ENCODE measurements at places on chromosomes 6 and 20.

DNA sequence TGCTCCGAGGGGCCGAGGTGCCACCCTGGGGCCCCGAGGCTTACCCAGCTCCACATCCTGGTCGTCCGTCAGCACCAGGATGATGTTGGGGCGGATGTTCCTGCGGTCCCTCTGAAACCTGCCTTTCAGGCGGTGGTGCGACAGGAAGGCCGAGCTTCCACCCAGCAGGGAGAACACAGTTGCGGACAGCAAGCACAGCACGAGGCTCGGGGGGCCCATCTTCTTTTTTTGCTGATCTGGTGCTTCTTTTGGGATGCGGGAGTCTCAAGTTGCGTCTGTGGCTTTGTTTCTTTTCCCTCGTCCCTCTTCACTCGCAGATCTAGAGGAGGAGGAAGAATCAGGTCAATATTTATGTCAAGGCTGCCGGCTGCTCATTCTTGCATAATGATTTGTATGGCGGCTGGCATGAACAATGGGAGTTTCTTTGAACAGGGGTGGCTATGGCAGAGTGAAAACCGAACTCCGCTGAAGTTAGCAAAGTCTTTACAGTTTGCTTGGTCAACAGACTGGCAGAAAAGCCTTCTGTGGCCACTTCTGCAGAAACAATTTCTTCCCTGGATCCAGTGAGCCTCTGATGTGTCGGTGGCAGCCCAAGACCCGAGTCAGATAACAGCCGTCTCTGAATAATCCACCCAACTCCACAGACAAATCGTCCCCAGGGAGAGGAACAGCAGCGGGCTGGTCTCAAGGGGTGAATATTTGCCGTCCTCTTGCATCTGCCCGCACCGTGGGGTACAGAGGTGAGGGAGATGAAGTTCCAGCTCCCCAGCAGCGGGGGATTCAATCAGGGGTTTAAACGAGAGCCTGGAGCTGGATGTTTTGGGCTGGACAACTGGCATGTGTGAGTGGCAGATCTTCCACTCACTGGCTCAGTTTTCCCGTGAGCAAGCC is 27.9 kb downstream of the SULF2 start:
- DNase-seq: no peak

DNA sequence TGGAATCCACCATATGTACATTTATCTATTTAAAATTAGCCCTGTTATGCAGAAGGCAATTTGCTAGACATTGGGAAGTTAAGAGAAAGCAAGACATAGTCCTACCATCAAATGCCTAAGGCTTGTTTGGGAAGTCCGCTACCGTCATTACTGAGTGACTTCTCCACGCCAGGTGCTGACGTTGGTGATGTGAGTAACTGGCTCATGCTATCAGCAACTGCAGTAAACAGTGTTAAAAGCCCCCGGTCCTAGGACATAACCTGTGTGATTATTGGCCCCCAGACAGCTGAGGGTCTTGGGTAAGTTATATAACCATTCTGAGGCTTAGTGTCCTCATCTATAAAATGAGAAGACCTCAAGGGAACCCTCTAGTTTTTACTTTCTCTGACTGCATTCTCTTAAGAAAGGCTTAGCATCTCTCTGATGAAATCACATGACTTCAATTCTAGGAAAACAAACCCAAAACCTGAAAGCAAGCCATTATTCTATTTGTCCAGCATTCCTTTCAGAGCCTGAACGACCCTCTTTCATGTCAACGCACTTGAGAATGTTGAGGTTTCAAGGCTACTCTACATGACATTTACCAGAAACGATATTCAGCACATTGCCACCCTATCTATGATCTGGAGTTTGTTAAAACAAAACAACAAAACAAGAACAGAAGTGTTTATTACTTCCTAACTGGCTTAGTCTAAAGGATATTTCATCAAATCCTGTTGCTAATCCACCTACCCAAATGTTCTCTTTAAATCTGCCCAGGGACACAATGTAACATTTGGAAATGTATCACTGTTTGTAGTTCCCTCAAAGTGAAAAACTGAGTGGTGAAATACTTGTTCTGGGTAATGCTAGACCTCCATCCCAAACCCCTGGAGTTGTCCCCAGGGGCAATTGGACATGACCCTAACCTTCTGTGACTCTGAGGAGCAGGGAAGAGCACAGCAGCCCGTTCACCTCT is 133.8 kb downstream of the BTBD3 start:
- DNase-seq: no peak

DNA sequence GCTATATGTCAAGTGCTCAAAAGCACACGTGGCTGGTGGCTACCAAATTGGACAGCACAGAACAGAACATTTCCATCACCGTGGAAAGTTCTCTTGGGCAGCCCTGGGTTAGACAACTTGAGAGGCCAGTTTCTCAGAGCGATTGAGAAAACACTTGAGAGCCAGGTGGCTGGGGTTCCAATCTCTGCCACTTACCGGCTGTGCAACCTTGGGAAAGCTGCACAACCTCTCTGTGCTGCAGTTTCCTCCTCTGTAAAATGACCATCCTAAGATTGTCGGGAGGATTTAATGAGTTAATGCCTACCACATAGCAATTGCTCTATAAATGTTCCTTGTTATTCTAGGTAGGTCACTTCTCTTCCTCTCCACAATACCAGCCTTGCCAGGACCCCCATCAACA is 25.1 kb upstream of the NFATC2 start:
- DNase-seq: no peak

DNA sequence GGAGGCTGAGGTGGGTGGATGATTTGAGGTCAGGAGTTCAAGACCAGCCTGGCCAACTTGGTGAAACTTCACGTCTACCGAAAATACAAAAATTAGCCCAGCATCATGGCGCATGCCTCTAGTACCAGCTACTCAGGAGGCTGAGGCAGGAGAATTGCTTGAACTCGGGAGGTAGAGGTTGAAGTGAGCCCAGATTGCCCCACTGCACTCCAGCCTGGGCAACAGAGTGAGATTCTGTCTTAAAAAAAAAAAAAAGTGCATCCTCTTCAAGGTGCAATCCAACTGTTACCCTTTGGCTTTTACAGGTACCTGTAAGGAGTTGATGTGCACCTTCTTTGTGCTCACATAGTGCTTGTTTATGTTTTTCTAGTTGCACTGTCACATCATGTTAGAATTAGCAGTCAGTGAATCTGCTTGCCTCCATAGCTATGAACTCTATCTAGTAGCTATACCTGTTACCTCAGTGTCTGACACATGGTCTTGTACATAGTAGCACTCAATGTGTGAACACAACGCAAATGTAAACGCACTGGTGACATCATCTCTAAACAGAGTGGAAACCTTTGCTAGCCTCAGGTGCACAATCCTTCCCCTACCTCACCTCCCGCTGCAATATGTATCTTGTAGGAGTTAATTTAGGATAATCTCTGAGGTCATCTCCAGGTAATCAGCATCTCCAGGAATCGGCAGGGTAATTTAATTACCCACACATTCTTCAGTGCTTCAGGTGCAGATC is 9.7 kb downstream of the MSH5 start:
- DNase-seq: no peak

- no peak for DNase-seq
Measured at GRCh38 chr20:59561228-59561605, 43.1 kb upstream of the PHACTR3 start.

GRCh38 chr6:158279615-158280014 is 32.6 kb upstream of the TULP4 start:
- DNase-seq: no peak

Measured in midbrain (tissue), 1 donor.